ENCODE measurements at places on chromosomes 6 and 20.

GRCh38 chr20:39453890-39454289 lies 491.7 kb downstream of the DHX35 start:
- H3K4me1 ChIP-seq: no peaks in the 10 kb centered on the region
- no peaks in the 10 kb centered on the region for H3K36me3 ChIP-seq
- no peaks in the 10 kb centered on the region for H3K27me3 ChIP-seq
- H3K27ac ChIP-seq: no peak overlapping the region

GRCh38 chr6:168724033-168724432 lies 283.0 kb downstream of the SMOC2 start:
- DNase-seq: no peak
- H3K4me3 ChIP-seq: no peak overlapping the region
- no peaks in the 10 kb centered on the region for H3K36me3 ChIP-seq
- H3K4me1 ChIP-seq: no peaks in the 10 kb centered on the region
- H3K27me3 ChIP-seq: no peaks in the 10 kb centered on the region

DNA sequence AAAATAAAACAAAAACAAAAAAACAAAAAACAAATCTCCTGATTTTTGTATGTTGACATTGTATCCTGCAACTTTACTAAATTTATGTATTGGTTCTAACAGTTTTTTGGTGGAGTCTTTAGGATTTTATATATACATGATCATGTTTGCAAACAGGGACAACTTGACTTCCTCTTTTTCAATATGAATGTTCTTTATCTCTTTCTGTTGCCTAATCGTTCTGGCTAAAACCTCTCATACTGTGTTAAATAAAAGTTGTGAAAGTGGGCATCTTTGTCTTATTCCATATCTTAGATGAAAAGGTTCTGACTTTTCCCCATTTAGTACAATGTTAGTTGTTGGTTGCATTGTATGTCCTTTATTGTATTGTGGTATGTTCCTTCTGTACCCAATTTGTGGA lies 261.7 kb upstream of the NOX3 start:
- no peak overlapping the region for H3K27ac ChIP-seq
- no peaks in the 10 kb centered on the region for H3K36me3 ChIP-seq
- no peaks in the 10 kb centered on the region for H3K27me3 ChIP-seq
- H3K4me3 ChIP-seq: no peak overlapping the region
- peaks cover under 1% of the 10 kb centered on the region for H3K4me1 ChIP-seq

- no peaks in the 10 kb centered on the region for H3K4me1 ChIP-seq
- H3K4me3 ChIP-seq: no peak overlapping the region
- no peaks in the 10 kb centered on the region for H3K27me3 ChIP-seq
- no peak overlapping the region for H3K27ac ChIP-seq
- no peak for DNase-seq
- no peaks in the 10 kb centered on the region for H3K36me3 ChIP-seq
Observed at GRCh38 chr6:119552021-119552420, 202.5 kb upstream of the MAN1A1 start.

GRCh38 chr6:137848672-137849071 lies 18.4 kb upstream of the TNFAIP3 start:
- no peak overlapping the region for H3K27ac ChIP-seq
- H3K27me3 ChIP-seq: no peaks in the 10 kb centered on the region
- H3K36me3 ChIP-seq: no peaks in the 10 kb centered on the region
- no peak overlapping the region for H3K4me3 ChIP-seq
- no peaks in the 10 kb centered on the region for H3K4me1 ChIP-seq

- H3K36me3 ChIP-seq: no peaks in the 10 kb centered on the region
- no peaks in the 10 kb centered on the region for H3K27me3 ChIP-seq
- H3K4me1 ChIP-seq: peaks cover 42% of the 10 kb centered on the region
- H3K4me3 ChIP-seq: no peak overlapping the region
- H3K27ac ChIP-seq: peak overlapping the region; percentile 55
Observed at GRCh38 chr20:25252686-25253421, 5.0 kb downstream of the PYGB start.

DNA sequence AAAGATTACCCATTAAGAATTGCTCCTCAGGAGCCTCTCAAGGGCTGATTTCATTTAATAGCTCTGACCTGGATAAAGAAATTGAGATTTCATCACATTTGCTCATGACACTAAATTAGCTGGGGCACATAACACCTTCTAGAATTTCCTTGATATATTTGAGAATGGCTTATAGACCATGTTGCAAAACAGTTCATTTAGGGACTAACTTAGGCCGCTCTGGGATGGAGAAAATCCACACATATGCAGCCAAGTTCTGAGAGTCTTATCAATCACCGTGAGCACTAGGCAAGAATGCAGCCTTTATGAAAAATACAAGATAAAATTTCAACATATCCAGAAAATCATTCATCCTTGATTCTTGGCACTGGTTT lies 91.0 kb upstream of the MCHR2 start:
- no peaks in the 10 kb centered on the region for H3K27me3 ChIP-seq
- no peaks in the 10 kb centered on the region for H3K4me1 ChIP-seq
- DNase-seq: no peak
- H3K36me3 ChIP-seq: no peaks in the 10 kb centered on the region
- H3K4me3 ChIP-seq: no peak overlapping the region

- no peak for DNase-seq
- no peaks in the 10 kb centered on the region for H3K27me3 ChIP-seq
- H3K4me3 ChIP-seq: no peak overlapping the region
- no peaks in the 10 kb centered on the region for H3K36me3 ChIP-seq
Observed at GRCh38 chr20:2760297-2760951, 40.0 kb downstream of the CPXM1 start.

GRCh38 chr6:137165375-137166246 lies 7.8 kb downstream of the IL22RA2 start:
- DNase-seq: peak; percentile 69
- H3K27ac ChIP-seq: no peak overlapping the region
- no peaks in the 10 kb centered on the region for H3K27me3 ChIP-seq
- no peaks in the 10 kb centered on the region for H3K4me1 ChIP-seq

All from stomach (tissue), 19 donors.